Stimulated activated CD8-positive, alpha-beta memory T cell treated with anti-CD3 and anti-CD28 coated beads, Interleukin-15, amount 100 ng/mL, for 4 hours (primary cell): ENCODE measurements at places on chromosomes 3 and 15.

DNA sequence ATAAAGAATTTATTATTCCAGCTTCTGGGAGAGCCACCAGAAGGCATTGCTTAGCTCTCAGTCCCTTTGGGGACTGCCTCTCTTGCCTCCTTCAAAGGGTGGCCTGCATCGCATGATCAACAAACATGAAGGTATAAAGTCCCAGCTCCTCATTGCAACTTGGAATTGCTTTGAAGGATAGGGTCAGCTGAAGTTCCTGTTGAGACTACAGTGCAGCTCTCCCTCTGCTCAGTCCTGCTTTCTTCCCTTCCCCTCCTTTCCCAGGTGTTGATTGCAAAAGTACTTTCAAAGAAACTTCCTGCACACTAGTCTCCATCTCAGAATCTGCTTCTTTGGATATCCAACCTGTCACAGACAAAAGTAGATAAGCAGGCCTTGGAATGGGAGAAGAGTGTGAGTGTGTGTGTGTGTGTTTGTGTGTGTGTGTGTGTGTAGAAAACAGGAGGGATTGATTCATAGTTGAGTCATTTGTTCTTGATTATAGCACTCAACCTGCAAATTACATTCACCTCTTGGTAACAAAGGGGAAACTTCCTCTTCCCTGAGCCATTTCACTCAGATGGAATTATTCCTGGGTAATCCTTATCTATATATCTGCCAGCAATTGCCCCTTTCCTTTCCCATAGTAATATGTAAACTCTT is 13.7 kb downstream of the CCR8 start:
- no peak for DNase-seq

GRCh38 chr15:76336254-76337058 is at the start of gene ISL2:
ISL2 (plus strand) TSS chr15:76336773; CDS start chr15:76336884, 111 bp downstream.
- DNase-seq = no peak

DNA sequence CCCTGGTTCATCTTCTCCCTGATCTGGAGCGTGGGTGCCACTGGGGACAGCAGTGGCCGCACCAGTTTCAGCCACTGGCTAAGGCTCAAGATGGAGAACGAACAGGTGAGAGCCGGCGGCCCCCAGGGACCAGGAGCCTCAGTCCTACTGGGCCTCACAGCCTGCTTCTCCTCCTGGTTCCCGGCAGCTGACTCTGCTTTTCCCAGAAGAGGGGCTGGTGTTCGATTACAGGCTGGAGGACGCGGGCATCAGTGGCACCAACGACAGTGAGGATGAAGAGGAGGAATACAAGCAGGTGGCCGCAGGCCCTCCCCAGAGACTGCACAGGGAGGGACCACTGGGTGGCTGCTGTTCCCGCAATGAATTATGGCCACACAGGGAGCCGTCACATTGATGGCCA is 54.4 kb downstream of the DNAH1 start:
- DNase-seq = no peak

GRCh38 chr3:116425126-116425525 is 20.2 kb downstream of the LSAMP start:
- DNase-seq = no peak

DNA sequence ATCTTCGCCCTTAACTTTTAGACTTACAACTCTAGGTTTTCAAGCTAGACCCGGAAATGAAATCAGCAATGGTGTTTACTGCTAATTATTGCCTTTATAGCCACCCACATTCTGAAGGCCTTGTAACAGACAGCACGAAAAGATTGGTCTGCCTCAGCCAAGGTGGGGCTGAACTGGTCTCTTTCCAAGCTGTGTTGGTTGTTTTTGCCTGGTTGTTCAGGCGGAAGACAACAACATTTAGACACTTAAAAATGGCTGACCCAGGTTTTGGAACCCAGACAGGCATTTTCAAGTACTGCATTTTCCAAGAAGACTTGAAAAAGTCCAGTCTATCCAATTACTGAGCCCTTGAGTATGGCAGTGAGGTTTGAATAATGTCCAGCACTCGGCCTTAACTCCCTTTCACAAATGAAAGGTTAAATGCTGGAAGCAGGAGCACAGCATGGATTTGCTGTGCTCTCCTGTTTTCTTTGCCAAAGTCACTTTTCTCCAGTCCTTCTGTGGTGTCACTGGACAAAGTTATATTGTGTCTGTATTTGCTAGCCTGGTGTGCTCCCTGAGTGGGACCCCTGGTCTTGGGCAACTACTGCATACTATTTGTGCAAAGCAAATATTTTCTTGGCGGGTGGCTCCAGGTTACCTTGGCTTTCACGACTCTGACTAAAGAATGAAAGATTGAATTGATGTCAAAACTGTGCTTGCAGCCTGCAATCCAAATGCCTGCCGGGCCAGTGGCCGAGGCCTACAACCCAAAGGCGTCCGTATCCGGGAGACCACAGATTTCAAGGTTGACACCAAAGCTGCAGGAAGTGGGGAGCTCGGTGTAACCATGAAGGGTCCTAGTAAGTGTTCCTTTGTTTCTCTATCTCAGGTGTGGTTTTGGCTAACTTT is 93.5 kb downstream of the FLNB start:
- DNase-seq = no peak

- no peak for DNase-seq
Observed at GRCh38 chr3:36147934-36148558, 232.3 kb upstream of the STAC start.

GRCh38 chr3:112405845-112406244 is 72.9 kb downstream of the CD200 start:
- no peak for DNase-seq

DNA sequence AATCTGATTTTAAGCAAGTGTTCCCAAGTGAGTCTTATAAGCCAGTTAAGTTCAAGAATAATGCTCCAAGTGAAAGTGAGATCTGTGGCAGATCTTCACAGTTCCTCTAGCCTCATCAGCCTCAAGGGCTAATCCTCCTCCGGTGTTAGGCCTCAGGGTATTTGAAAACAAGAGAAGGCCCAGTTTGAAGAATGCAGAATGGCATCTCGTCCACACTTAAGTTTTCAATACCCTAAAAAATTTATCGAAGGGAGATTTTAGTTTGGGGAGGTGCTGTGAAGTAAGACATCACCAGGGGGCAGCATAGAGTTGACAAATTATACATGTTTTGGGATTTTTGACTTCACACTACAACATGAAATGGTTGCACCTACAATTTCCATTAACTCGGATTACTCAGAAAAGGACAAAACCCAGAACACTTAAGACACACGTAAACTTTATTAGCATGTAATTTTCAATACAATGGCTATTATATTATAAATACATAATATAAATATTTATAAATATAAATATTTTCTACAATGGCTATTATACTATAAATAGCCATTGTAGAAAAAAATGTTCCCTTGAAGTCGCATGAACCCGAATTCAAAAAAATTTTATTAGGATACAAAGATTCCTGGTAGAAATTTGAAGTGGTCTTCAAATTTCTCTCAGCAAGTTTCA is 2.3 kb upstream of the TMEM266 start:
- no peak for DNase-seq
